ENCODE measurements at places on chromosomes 7 and 10. TPM values are rescaled to one million over a fixed set of nuclear protein-coding genes. Genes with fewer than 3 reads are reported as not detected.

Gene NXPH1
- not detected for polyA plus RNA-seq

Gene IFIT1B
- polyA plus RNA-seq, result not detected

- DNase-seq, result no peak
These were observed 1.5 kb upstream of the KCTD7 start for GRCh38 chr7:66627151-66627681.

DNA sequence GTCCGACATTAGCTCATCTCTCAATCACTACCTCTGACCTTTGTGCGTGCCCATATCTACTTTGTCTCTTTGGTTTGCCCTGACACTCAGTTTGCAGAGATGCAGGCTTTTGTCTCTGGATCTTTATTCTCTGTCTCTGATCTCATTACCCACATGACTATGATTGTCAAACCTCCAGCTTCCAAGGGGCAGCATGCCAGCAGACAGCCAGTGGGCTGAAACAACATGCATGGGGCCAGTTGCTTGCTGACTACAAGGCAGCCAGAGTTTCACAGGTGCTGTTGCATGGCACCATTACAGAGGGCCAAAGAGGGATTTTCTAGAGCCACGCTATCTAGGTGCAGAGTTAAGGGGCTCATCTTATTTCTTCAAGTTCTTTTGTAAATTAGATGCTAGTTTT lies 146.2 kb downstream of the SPAG6 start:
- DNase-seq, result no peak

GRCh38 chr7:133434246-133434865 lies 181.5 kb downstream of the EXOC4 start:
- DNase-seq, result no peak

Measured in right cardiac atrium (tissue), 5 donors.